ENCODE measurements at places on chromosomes 13 and 19. TPM values are rescaled to one million over a fixed set of nuclear protein-coding genes. Genes with fewer than 3 reads are reported as not detected.

FXYD3 gene
- 736 TPM for total RNA-seq

ZSCAN1 gene
- not detected for total RNA-seq

FGF14 gene
- total RNA-seq, result 0.16 TPM

TMEM150B gene
- not detected for total RNA-seq

FOSB gene
- 2.5 TPM for total RNA-seq

QPCTL gene
- total RNA-seq, result 5.7 TPM

MBD3L3 gene
- total RNA-seq, result not detected

BRSK1 gene
- total RNA-seq, result 0.28 TPM

ZNF837 gene
- 2.7 TPM for total RNA-seq

ZNF808 gene
- 10.0 TPM for total RNA-seq

CYSLTR2 gene
- 0.24 TPM for total RNA-seq

IGFL3 gene
- total RNA-seq, result not detected

HRC gene
- total RNA-seq, result 0.24 TPM

SPACA7 gene
- not detected for total RNA-seq

CD37 gene
- 3.5 TPM for total RNA-seq

TICAM1 gene
- 24.4 TPM for total RNA-seq
